Activated T-helper 1 cell treated with anti-CD3 and anti-CD28 coated beads, Interleukin-2, amount 50 U/mL, for 16 hours (primary cell): ENCODE measurements at places on chromosomes 2 and 18.

DNA sequence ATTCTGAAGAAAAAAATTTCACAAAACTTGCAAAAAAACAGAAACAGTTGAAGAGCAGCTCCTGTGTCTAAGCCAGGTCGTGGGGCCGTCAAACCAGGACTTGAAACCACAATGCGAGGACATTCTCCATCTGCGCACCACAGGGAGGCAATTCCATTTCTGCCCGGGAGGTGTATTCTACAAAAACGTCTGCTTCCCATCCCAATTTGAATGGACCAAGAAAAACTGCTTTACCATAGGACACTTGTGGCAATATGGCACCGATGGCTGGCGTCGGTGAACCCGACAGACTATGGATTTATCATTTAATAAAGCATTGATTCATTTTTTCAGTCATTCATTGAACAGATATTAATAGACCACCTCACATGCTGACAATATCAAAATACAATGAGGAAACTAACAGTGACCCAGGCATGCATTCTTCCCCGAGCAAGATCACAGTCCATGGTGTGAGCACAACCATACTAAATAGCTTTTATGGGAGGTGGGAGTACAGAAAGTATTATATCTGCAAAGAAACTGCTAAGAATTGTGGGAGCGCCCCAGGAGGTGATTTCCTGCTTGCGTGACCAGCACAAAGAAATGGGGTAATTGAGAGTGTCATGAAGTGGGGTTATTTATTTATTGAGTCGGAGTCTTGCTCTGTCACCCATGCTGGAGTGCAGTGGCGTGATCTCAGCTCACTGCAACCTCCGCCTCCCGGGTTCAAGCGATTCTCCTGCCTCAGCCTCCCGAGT, 10.5 kb upstream of the ZAP70 start:
- DNase-seq: no peak

GRCh38 chr2:144032566-144032965, 487.4 kb downstream of the ZEB2 start:
- no peak for DNase-seq

DNA sequence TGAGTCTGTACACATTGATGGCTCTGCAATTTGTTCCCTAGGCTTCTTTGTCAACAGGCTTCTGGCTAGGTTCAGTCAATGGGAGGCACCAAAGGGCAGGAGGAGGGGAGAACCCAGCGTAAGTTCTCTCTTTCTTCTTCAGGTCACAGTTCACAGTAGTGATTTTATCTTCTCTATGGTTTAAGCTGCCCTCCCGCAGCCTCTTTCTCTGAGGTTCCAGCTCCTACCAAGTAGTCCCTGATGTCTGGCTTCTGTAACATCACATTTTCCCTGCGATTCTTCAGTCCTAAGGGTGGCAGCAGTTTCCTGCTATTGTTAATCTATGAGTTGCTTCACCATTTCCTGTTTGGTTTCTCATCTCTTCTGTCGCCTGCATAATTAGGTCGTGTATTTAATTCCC, 107.4 kb downstream of the CPO start:
- DNase-seq: no peak

DNA sequence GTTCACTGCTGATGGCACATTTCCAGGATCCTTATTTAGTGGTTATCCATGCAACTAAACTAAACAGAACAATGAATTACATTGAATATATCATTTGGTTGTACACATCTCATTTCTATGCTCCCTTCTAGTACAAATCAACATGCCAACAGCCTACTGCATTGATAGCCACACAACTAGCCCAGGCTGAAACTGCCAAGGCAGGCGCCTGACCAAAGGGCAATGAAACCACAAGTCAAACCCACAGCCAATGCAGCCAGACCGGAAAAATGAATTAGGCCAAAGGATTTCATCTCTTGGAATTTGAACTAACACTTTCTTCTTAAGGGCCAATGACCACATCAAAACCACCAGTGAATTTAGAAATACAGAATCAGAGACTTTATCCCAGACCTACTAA, 196.4 kb downstream of the NOL4 start:
- DNase-seq: no peak
